ENCODE measurements at places on chromosomes 3 and 15. TPM values are rescaled to one million over a fixed set of nuclear protein-coding genes. Genes with fewer than 3 reads are reported as not detected.

DNA sequence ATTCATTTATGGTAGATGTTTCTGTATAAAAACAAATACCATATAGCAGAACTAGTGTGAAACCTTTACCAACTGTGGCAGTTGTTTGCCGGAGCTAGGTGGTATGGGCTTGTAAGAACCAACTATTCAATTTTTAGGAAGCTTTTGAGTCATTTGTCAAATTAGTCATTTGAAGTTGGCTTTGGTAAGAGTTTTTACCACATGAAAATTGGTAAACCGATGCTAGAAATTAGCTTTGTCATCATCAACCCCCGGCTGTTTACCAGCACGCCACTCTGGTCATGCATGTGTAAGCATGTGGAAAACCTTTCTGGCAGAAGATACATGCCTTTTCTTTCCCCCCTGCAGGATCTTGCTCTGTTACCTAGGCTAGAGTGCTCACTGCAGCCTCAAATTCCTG is 63.3 kb downstream of the IL1RAP start:
- DNase-seq, result no peak

DNA sequence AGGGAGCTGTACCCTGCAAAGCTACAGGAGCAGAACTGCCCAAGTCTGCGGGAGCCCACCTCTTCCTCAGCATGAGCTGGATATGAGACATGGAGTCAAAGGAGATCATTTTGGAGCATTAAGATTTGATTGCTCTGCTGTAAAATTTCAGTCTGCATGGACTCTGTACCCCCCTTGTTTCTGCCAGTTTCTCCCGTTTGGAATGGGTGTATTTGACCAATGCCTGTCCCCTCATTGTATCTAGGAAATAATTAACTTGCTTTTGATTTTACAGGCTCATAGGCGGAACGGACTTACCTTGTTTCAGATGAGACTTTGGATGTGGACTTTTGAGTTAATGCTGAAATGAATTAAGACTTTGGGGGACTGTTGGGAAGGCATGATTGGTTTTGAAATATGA is 18.3 kb downstream of the RNF13 start:
- DNase-seq, result no peak

DNA sequence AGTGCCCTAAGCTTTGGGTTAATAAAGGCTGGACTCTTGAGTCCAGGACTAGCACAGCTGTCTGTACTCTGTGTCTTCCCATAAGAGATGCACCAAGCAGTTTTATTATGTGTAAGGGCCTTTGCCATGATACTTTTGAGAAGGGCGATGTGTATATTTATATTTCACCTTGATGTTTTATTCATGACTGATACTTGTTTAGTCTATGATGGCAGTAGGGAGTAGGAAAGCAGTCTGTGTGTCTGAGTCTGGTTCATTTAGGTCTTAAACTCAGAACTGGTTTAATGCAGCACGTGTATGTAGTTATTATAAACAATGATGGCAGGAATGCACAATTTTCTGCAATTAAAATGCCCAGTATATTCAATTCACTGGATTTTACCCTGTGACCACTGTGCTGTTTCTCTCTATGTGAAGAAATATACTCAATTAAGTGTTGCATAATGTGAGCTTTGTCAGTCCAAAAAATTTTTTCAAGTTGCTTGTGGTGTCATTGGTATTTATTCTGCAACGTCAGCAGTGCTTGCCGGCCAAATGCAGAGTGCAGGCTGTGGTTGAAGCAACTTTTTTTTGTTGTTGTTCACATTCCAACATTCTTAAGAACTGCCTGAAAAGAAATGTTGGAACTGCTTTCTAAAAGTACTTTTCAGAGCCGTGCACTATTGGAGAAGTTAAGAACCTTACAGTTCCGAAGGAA is 423.7 kb upstream of the SEMA6D start:
- peak; percentile 36 for DNase-seq

DNA sequence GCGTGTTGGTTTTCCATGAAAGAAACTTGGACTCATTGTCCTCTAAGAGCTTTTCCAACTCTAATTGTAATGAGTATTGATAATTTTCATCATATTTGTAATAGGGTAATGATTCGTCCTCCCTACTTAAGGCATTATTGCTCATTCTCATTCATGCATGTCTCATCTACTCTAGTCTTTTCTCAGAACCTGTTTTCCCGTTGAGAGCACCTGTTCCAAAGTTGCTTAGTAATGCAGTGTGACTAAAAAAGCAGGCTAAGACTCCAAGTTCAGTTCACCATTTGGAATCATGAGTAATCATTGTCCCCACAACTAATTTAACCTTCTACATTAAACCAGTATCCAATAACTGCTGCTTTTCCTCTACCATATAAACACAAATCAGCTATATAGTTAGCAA is 84.0 kb downstream of the FILIP1L start:
- no peak for DNase-seq

GRCh38 chr15:100757661-100758060 is 122.0 kb upstream of the ALDH1A3 start:
- DNase-seq, result no peak

DNA sequence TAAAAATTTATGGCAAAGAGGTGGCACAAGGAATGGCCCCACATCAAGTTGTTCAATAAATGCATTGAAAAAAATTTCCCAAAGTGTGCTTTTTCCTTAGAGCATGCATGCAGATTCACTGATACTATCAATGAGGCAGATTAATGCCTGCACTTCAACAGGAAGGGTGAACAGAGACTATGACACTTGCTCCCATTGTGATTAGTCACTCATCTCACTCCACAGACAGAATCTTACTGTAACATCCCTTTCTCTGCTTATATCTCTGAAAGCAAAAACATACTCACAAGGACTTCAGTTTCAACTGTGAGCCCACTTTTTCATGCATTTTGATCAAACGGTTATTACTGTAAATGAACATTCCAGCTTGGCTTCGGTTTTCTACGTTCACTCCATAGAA is 60.9 kb downstream of the MORC1 start:
- DNase-seq, result no peak

DNA sequence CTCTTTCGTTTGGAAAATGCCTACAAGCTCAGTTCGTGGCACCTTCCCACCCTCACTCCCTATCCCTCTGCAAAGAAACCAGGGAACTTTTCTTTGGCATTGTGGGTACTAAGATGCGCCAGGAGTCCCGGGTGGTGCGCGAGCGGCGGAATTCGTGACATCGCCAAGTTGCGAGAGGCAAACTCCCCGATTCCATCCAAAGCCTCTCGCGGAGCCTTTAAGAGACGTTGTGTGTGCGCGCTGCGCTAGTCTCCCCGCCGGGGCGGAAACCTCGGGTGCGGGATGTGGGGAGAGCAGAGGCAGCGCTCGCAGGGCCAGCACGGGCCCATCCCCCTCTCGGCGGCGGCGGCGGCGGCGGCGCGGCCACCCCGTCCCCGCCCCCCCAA is 443 bp upstream of the NR2F2 start:
- DNase-seq, result no peak

- DNase-seq, result no peak
These were observed 592.7 kb upstream of the NAALADL2 start for GRCh38 chr3:174266476-174266875.

DNA sequence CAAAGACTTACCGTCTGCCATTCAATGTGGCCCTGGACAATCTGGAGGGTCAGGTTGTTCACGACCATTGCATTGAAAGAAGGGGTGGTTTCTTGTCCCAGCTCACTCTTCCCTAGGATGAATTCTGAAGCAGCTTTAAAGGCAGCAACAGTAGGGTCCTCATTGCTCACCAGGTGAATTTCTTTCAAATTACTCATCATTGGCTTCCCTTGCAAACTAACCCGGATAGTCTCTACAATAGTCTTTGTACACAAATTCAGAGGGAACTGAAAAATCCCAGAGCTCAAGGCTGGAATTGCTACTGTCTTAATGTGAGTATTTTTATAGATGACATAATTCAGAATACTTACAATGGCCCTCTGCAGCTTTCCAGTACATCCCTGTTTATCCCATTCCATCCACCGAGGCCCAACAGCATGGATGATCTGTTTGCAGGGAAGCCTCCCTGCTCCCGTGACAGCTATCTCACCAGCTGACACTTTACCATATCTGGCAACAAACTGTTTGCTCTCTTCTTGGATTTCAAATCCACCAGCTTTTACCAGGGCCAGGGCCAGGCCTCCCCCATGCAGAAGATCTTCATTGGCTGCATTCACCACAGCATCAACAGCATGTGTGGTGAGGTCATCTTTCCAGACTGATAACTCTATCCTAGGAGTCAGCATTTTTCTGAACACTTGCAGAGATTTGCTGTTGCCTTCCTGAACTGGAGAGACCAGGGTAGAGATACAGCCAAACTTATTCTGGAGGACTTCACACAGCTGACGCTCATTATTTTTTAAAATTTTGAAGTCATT is 8.6 kb downstream of the PARP9 start:
- DNase-seq, result no peak

DNA sequence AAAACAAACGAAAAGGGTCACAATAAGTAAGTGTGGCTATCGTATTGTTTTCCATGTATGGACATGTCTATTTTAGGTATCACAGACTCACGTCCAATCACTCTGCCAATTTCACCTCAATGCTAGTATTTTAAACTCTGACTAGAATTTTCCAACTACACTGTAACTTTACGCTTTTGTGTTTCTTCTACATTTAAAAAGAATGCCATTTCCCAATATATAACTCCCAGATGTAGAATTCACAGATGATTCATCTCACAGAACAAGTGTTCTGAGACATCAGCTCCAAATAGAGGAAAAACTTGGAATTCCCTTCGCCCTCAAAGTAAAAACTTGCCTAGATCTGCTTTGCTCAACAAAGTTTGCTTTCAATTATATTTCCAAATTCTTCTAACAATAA is 14.2 kb downstream of the LRIG1 start:
- DNase-seq, result no peak

GRCh38 chr3:184448321-184449160 is 68.7 kb downstream of the CHRD start:
- no peak for DNase-seq

GRCh38 chr3:98702166-98702565 is 61.0 kb upstream of the ST3GAL6 start:
- no peak for DNase-seq

DNA sequence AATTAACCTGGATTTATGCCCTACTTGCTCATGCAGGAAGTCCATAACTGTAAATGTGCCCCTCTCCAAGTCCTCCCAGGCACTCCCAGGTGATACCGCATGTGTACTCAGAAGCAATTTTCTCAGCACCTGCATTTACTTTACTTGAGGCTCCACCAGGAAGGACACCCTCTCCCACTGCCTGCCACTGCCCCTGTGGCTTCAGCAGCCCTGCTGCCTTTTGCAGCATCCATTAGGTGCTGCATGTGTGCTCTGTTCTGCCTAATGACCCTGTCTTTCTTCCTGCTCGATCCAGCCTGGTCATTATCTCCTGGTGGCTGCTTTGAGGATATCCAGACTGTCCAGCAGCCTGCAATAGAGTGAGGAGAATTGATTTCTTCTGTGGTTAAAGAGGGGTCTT is 107.6 kb upstream of the SEMA6D start:
- DNase-seq, result no peak

GRCh38 chr3:58924578-58924977 is 125.2 kb downstream of the CFAP20DC start:
- DNase-seq, result no peak

- no peak for DNase-seq
These were observed 5.1 kb downstream of the PHLDB2 start for GRCh38 chr3:111863942-111864694.

DNA sequence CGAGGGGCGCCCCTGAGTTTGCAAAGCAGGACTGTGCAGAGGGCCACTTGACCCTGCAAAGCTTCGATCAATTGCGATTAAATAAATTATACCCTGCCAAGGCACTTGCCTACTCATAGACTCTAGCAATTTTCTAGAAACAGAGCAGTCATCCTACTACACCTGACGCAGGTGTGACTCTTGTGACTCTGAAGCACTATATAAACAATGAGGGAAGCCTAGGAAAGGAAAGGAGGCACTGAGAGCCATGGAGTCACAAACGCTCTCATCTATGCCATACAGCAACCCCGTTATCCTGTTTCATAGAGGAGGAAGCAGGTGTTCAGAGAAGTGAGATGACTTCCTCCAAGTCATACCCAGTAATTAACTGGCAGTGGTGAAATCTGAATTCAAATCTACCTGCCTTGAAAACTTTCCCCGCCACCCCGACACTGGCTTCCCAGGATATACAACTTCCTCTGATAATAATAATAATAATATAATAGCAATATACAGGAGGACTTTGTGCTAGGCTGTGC is 14.4 kb downstream of the ARHGEF3 start:
- no peak for DNase-seq

DNA sequence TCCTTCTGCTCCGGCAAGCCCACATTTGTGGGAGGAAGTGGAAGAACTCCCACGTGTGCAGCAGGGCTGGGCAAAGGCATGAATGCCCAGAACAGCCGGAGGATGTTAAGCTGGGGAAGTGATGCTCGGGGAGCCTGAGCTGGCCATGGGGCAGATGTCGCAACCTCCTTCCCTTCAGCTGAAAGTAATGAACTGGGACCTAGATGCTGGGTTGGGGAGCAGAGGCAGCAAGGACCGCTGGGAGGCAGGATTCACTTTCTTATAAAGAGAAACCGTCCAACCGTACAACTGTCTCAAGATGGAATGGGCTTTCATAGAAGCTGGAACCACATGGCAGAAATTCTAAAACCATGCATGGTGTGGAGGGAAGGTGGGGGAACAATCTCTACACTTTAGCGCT is 290.9 kb downstream of the OCA2 start:
- no peak for DNase-seq

GRCh38 chr3:99919694-99920093 is 102.0 kb downstream of the CMSS1 start:
- no peak for DNase-seq

DNA sequence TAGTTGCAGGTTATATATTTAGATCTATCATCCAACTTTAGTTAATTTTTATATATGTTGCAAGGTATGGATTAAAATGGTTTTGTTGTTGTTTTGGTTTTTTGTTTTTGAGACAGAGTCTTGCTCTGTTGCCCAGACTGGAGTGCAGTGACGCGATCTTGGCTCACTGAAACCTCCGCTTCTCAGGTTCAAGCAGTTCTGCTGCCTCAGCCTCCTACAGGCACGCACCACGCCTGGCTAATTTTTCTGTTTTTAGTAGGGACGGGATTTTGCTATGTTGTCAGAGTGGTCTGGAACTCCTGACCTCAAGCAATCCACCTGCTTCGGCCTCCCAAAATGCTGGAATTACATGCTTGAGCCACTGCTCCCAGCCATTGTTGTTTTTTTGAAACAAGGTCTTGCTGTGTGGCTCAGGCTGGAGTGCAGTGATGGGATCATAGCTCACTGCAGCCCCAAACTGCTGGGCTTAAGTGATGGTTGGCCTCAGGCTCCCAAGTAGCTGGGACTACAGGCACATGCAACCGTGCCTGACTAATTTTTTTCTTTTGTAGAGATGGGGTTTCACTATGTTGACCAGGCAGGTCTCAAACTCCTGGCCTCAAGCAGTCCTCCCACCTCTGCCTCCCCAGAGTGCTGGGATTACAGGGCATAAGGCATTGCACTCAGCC is 92.0 kb downstream of the ZNF609 start:
- no peak for DNase-seq

Gene UACA
- polyA plus RNA-seq, result 110 TPM

Gene TRIM42
- polyA plus RNA-seq, result not detected

Gene CCR3
- polyA plus RNA-seq, result not detected

Gene SI
- not detected for polyA plus RNA-seq

Gene ANKUB1
- polyA plus RNA-seq, result not detected

Gene PLCL2
- 13.7 TPM for polyA plus RNA-seq

Gene GOLGA8T
- not detected for polyA plus RNA-seq

Gene ZNF774
- 7.8 TPM for polyA plus RNA-seq

Gene BOC
- 24.2 TPM for polyA plus RNA-seq

Gene FBN1
- 100 TPM for polyA plus RNA-seq
